ENCODE measurements at places on chromosomes 7 and 10.

- no peak for DNase-seq
These were observed 13.2 kb downstream of the CCDC7 start for GRCh38 chr10:32459051-32459698.

DNA sequence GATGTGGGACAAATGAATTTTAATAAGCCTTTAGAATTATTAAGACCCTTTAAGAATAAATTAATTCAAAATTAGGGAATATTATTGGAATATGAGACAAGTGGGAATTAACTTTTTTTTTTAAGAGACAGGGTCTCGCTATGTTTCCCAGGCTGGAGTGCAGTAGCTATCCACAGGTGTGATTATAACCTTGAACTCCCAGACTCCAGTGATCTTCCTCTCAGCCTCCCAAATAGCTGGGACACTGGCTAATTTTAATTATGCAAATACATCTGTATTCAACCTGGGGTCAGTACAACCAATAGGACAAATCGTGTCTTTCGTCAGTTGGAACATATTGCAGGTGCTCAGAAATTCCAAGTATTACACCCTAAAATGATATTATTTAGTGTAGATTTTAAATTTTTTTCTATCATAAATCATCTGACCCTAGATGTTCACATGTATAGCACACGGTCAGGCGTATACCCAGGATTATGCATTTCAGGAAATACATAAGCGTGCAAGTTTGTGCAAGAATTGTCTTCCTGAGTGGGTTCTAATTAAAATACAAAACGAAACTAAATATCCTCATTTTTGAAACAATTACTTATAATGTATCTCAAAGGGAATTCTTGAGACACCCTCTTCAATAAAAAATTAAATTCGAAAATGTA lies 1.2 kb downstream of the NT5C3A start:
- no peak for DNase-seq

GRCh38 chr7:116766881-116767280 lies 94.9 kb downstream of the MET start:
- DNase-seq: no peak

GRCh38 chr10:37314350-37314749 lies 189.0 kb downstream of the ANKRD30A start:
- no peak for DNase-seq

DNA sequence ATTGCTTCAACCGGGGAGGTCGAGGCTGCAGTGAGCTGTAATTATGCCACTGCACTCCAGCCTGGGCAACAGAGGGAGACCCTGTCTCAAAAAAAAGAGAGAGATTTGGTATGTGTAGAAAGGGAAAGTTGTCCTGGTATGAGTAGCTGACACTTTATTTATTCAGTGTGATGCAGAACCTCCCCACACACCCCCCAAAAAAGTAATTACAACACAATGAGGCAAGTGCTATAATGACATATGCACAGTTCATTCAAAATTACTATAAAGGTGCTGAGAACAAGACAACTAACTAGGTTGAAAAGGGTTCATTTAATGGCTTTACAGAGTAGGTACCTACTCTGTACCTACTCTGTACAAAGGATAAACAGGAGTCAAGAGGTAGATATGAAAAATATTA lies 80.2 kb downstream of the PDSS1 start:
- DNase-seq: no peak

DNA sequence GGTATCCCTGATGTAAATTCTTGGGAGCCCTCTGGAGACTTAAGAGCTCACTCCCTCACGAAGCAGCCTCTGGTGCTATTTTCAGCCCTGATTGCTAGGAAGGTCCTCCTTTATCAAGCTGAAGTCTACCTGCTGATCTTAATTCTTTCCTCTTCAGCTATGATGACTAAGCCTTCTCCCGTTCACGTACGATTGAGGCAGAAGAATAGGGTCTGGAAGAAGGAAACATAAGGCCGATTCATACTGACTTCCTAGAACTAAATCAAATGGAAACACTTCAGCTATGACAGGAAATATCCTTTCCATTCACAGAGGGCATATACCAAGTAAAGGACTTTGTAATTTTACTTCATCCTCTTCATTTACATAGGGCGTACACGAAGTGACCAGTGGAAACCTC lies 107.0 kb downstream of the CPXM2 start:
- DNase-seq: no peak

GRCh38 chr10:29896053-29896452 lies 163.3 kb downstream of the JCAD start:
- no peak for DNase-seq

DNA sequence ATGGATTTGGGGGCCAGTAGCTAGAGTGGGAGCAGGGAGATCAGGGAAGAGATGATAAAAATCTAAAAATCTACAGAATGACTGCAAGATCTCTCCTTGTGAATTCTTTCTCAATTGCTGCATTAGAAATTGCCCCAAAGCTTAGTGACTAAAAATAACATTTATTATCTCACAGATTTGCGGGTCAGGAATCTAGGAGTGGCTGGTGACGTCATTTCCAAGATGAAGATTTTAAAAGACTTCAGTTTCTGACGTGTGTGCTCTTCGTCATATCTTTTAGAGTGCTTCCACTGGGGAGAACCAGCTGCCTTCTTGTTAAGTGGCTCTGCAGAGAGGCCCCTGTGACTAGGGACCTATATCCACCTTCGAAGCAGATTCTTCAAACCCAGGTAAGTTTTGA lies 112.6 kb downstream of the DGKI start:
- DNase-seq: no peak

DNA sequence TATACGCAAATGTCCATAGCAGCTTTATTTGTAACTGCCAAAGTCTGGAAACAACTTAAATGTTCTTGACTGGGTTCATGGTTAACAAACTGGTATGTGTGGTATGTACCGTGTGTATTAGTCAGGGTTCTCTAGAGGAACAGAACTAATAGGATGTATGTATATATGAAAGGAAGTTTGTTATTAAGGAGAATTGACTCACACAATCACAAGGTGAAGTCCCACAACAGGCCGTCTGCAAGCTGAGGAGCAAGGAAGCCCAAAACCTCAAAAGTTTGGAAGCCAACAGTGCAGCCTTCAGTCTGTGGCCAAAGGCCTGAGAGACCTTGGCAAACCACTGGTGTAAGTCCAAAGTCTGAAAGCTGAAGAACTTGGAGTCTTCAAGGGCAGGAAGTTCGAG lies 66.8 kb downstream of the TMEM168 start:
- no peak for DNase-seq

DNA sequence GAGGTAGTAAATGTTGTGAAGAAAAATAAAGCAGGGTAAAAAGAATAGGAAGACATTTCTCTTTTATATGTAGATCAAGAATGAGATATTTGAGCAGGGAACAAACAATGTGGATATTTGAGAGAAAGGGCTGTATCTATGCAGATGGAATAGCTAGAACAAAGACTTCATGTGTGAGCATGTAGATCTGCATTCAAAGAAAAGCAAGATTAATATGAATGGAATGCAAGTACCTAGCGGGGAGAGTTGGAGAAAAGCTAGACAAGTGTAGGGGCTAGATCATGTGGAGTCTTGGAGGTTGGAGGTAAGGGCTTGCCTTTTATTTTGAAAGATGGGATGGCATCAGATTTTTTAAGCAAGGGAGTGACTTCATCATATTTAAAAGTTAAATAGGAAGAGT lies 27.1 kb downstream of the SHOC2 start:
- no peak for DNase-seq

GRCh38 chr10:135132-135600 lies at the start of gene ZMYND11:
ZMYND11 (plus strand) TSS chr10:135455; CDS start chr10:180013, 44,558 bp downstream.
- DNase-seq: no peak

DNA sequence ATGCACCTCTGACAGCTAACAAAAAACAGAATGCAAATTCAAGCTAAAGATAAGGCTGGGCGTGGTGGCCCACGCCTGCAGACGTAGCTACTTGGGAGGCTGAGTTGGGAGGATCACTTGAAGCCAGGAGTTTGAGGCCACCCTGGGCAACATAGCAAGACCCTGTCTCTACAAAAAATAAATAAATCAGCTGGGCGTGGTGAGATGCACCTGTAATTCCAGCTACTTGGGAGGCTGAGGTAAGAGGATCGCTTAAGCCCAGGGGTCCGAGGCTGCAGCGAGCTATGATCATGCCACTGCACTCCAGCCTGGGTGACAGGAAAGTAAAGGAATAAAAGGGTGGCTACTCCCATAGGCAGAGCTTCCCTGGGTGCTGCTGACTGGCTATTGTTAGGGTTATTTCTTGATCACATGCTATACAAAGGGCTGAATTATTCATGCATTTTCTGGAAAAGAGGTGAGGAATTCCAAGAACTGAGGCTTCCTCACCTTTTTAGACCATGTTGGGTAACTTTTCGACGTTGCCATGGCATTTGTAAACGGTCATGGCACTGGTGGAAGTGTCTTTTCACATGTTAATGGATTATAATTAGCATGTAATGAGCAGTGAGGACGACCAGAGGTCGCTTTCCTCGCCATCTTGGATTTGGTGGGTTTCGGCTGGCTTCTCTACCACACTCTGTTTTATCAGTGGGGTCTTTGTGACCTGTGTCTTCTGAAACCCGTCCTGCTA lies 6.9 kb upstream of the PSMG3 start:
- no peak for DNase-seq

DNA sequence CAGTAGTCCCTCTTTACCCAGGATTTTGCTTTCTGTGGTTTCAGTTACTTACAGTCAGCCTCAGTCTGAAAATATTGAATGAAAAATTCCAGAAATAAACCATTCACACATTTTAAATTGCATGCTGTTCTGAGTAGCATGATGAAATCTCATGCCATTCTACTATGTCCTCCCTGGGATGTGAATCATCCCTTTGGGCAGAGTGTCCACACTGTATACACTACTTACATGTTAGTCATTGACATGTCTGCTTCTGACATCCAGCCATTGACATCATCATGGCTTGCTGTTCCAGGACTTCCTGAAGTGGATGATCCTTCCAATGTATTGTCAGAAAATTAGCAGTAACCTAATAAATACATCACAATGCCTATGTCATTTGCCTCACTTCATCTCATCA lies 34.6 kb upstream of the MALRD1 start:
- DNase-seq: no peak

GRCh38 chr10:93977442-93977841 lies 16.3 kb upstream of the PLCE1 start:
- DNase-seq: no peak

GRCh38 chr10:118241229-118242137 lies 100.6 kb downstream of the FAM204A start:
- DNase-seq: no peak

- DNase-seq: no peak
These were observed 703 bp upstream of the HILPDA start for GRCh38 chr7:128454808-128455542.

DNA sequence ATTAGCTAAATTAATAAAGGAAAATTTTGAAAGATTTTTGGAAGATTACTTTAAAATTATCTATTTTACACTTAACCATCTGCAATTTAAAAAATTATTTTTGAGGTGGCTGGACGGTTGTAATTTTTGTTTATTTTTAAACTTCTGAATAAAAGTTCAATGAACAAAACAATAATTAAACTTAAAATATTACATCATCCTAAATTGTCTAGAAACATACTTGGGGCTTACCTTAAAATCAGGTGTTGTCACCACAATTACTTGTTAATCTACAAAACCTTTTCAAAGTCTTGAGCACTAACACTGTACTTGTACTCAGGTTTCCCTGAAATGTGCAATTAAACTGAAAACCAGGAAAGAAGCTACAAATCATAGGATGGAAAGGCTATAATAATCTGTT lies 328.3 kb downstream of the NXPH1 start:
- no peak for DNase-seq

GRCh38 chr7:114588506-114588905 lies 173.9 kb downstream of the FOXP2 start:
- no peak for DNase-seq

- no peak for DNase-seq
These were observed 7.6 kb downstream of the ARHGAP12 start for GRCh38 chr10:31921031-31921430.

DNA sequence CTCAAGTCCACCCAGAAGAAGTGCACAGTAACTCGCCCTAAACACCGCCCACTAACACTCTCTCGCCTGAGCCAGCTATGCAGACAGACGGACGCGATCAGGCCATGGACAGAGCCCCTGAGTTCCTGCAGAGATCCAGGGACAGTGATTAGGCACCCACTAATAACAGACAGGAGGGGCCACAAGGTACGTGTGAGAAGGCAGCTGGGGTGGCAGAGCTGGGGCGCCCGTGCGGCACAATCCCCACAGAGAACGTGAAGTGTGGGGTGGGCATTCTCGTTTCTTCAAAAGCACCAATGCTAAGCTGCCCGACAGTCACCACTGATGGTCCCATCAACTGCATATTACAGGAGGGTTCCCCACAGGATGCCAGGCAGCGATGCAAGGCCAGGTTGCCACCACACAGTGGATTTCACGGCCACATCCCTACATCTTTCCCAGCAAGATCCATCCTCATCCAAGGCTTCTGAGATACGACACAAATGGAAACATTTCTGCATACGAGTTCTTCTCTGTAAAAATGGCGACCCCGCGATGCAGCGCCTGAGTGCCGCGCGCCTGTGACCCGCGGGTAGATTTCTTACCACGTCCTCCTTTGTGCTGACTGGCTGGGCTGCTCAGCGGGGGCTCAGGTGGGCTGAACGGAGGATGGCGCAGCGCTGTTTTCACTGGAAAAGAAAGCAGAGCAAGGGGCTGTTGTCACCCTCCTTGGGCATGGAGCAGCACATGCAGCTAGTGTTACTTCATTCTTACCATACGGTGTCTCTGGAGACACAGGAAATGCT lies 237.5 kb downstream of the TNS3 start:
- DNase-seq: no peak

GRCh38 chr7:105581066-105581811 lies at the start of gene EFCAB10:
EFCAB10 (minus strand) TSS chr7:105581493; CDS start chr7:105581463, 30 bp downstream.
- DNase-seq: no peak

GRCh38 chr10:8360814-8361509 lies 306.5 kb downstream of the GATA3 start:
- no peak for DNase-seq

GRCh38 chr7:14839307-14839706 lies 63.2 kb downstream of the DGKB start:
- DNase-seq: no peak

- DNase-seq: no peak
These were observed 264.3 kb downstream of the CACNA2D1 start for GRCh38 chr7:82179311-82179710.

- DNase-seq: no peak
These were observed 105.5 kb downstream of the MYOF start for GRCh38 chr10:93376372-93377293.

DNA sequence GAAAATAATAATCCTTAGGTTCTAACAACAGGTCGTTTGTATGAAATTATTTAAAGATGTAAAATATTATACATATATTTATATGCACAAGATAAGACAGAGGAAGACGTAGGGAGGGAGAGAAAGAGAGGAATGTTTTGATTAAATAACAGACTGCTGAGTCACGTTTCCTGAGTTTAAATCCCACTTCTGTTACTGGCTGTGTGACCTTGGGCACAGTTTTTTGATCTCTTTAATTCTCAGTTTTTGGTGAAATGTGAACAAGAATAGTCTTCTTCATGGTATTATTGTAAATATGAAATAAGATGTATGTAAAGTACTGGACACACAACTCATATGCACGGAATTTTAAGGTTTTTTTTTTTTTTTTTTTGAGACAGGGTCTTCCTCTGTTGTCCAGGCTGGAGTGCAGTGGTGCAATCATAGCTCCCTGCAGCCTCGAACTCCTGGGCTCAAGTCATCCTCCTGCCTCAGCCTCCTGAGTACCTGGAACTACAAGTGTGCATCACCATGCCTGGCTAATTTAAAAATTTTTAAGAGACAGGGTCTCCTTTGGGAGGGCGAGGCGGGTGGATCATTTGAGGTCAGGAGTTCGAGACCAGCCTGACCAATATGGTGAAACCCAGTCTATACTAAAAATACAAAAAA lies 42.6 kb downstream of the BAMBI start:
- no peak for DNase-seq

- DNase-seq: no peak
These were observed 124.1 kb downstream of the PTPN20 start for GRCh38 chr10:47035171-47035818.

Measured in SIG-M5 (cell line).